ENCODE measurements at places on chromosomes 6 and 20. TPM values are rescaled to one million over a fixed set of nuclear protein-coding genes. Genes with fewer than 3 reads are reported as not detected.

MAP1LC3A gene
- not detected for total RNA-seq

TSPO2 gene
- not detected for total RNA-seq

TEAD3 gene
- 19.4 TPM for total RNA-seq

IL17A gene
- total RNA-seq = not detected

SIGLEC1 gene
- not detected for total RNA-seq

PPIL1 gene
- total RNA-seq = 124 TPM

PPP1R3G gene
- 0.25 TPM for total RNA-seq

NRSN1 gene
- total RNA-seq = not detected

CNKSR3 gene
- 2.2 TPM for total RNA-seq

IRF4 gene
- not detected for total RNA-seq

NMBR gene
- not detected for total RNA-seq

KIF25 gene
- not detected for total RNA-seq

MAPK14 gene
- total RNA-seq = 32.9 TPM

CALHM6 gene
- 0.74 TPM for total RNA-seq

ESR1 gene
- total RNA-seq = not detected

TOX2 gene
- total RNA-seq = 0.18 TPM

OPRL1 gene
- total RNA-seq = 5.0 TPM

SEMG1 gene
- total RNA-seq = not detected

GSTA3 gene
- total RNA-seq = not detected

MYLK4 gene
- 0.31 TPM for total RNA-seq

CAP2 gene
- total RNA-seq = 5.3 TPM

ENPP5 gene
- total RNA-seq = not detected

RAB23 gene
- total RNA-seq = 26.7 TPM

SLC17A2 gene
- not detected for total RNA-seq

KIF6 gene
- total RNA-seq = 0.62 TPM

ADAM33 gene
- not detected for total RNA-seq

PLN gene
- not detected for total RNA-seq

HTR1E gene
- not detected for total RNA-seq

SSTR4 gene
- total RNA-seq = not detected

TFAP2C gene
- total RNA-seq = 0.27 TPM

ID4 gene
- 38.2 TPM for total RNA-seq

HS3ST5 gene
- not detected for total RNA-seq

OVOL2 gene
- total RNA-seq = not detected

STMN3 gene
- total RNA-seq = 180 TPM

USP49 gene
- total RNA-seq = 4.7 TPM
